Activated CD4-positive, alpha-beta T cell treated with anti-CD3 and anti-CD28 coated beads, Interleukin-2, Interleukin-6, amounts not matched to agents 100 ng/mL and 50 ng/mL, durations not matched to agents 16 hours and 8 hours (primary cell): ENCODE measurements at places on chromosomes 7 and 10.

DNA sequence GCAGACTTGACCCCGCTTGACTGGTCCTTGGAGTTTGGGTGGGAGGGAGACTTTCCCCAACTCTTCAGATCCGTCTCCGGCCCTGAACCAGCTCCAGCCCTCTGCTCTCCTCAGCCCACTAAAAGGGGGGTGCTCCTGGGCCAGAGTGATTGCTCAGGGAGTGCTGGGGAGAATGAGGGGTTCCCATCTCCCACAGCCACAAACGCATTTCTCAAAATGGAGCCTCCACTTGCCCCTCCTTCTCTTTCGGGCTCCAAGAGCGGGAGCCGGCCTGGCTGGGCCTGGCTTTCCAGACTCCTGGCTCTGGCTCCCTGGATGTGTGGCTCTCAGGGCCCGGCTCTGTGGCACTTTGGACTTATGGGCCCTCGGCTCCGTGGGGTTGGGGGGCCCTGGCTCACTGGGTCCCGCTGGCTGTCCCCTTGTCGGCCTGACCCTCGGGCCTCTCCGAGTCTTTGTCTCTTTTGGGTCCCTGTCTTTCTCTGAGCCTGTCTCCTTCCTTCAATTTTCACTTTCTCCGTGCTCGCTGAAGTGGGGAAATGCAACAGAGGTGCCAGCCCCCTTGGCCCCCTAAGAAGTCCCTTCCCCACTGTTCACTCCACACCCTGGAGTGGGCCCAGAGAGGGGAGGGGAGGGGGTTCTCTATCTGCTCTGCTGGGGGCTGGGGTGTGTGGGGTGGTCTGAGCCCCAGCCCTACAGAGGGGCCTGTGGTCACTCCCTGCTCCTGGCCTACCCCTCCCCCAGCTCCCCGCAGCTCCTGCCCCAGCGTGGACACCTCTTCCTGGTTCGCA lies 713 bp downstream of the LZTS2 start:
- DNase-seq: no peak

GRCh38 chr10:91590142-91590903 lies 42.5 kb downstream of the PPP1R3C start:
- no peak for DNase-seq

DNA sequence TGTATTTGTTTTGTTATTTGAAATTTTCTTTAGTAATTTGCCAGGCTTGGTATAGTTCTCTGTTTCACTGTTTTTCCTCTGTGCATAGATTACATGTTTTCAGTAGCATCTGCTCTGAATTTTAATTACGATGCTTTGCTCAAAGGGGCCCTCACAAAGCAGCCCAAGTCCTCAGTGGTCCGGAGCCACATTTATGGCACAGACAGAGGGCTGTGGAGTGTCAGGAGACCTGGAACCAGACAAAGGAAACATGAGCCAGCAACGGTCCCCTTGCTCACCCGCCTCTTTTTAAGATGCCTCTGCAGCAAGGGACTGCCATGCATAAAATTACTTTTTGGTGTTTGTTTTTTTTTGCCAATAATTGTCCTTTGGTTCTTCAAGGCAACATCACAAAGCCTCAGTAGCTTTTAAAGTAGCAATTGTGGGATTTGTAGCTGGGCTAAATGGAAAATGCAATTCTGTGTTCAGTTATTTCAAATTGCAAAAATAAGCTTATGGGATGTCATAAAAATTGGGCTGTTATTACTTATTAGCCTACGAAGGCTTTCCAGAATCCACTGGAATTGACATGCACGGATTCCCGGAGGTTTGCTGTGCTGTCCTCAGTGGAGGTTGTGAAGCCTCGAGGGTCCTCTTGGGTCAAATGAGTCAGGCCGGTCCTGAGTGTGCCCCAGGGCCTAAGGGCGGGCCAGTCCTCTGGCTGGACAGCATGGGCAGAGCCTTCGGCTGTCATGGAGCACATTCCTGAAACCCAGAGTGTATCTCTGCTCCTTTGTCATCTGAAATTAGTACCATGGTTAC lies 422.8 kb downstream of the GLRX3 start:
- DNase-seq: no peak

GRCh38 chr10:64158551-64158950 lies 637.4 kb downstream of the REEP3 start:
- no peak for DNase-seq
